ENCODE measurements at places on chromosomes 1 and 21.

DNA sequence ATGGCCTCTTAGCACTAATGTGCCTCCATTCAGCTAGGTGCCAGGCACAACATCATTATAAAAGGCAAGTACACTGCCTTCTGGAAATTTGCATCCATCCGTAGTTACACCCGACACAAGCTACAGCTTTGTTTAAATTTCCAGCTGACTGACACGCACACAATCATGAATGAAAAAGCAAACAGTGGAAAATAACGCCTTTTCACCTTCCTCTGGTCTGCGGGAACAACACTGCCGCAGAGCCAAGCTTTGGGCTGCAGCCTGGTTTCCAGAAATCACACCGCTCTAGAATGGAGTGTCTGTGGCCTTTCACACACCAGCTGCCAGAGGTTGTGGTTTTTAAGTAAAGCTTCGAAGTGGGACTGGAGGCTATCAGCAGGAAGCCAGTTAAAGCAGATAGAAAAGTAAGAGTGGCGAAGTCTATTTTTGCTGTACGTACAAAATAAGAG lies 142.8 kb upstream of the COA6 start:
- DNase-seq = no peak

- peak; percentile 8 for DNase-seq
Observed at GRCh38 chr1:219279017-219279770, 105.5 kb downstream of the LYPLAL1 start.

DNA sequence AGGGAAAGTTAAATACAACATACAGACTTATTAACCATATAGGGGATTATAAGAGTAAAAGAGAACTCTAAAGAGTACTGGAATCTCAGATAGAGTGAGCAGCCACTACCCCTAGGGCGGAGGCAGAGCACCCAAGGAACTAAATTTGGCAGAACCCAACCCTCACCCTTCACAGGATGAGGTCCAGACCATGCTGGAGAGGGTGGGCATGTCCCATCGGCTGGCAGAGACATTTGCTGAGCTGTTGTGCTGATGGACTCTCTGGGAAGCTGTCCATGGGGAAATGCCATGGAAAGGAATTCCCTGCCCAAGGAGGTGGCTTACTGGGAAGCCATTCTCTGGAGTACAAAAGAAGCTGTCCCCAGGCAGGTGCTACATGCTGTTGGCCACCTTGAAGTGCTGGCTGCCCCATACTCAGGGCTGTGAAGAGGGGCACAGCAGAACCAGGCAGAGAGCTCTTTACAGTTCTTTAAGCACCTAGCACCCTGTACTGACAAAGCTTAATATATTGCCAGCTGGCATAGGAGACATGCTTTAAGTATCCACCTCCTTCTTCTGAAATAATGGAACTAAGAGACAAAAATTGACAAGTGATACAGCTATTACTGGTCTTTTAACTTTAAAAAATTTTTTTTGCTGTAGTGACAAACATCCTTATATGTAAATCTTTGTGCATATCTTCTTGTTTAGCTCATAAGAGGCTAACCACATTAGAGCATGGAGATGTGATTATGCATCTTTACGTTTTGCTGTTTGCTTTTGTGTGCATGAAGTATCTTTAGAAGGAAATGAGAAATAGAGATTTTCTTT lies 29.6 kb downstream of the TSNAX start:
- DNase-seq = no peak

- DNase-seq = no peak
Observed at GRCh38 chr1:179545321-179545720, 30.4 kb downstream of the NPHS2 start.

DNA sequence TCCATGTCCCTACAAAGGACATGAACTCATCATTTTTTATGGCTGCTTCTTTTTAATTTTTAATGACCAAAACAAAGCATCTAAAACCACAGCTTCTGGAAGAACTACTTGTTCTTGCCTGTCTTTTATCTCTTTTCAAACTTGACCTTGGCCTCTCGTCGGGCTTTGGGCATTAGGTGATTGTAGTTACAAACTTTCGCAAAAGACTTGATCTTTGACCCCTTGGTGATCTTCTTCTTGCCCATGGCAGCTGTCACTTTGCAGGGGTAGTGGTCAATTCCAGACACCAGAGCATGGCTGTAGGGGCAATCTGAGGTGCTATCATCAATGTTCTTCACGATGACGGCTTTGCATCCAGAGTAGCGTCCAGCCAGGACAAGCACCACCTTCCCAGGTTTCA lies 67.8 kb downstream of the EPB41 start:
- no peak for DNase-seq

DNA sequence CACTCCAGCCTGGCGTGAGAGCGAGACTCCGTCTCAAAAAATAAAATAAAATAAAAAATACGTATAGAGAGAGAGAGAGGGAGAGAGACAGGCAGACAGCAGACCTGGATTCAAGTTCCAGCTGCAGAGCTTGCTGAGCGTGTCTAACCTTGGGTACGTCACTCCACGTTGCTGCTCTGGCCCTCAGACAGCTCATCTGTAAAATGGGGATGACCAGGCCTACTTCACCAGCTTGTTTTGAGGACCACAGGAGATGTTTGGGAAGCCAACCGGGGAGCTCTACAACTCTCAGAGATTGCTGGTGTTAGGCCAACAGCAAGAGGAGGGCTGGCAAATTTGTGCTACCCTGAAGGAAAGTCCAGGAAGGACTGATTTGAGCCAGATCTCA lies 499 bp upstream of the TRAF5 start:
- no peak for DNase-seq

DNA sequence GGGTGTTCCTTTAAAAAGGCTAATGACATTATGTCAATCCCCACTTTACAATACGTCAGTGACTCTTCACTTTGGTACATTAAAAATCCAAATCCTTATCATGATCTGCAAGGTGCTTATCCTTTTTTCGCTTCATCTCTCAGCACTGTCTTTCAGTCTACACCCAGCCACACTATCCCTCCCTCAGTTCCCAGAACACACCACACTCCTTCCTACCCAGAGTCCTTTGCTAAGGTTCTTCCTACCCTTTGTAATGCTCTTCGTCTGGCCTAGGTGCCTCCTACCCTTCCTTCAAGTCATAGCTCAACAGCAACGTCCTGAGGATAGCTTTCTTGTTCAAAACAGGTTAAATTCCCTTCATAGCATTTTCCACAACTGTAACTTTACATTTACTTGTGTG lies 152.6 kb downstream of the RERE start:
- DNase-seq = no peak
